Inflammatory macrophage treated with lipopolysaccharide for 4 hours (primary cell): ENCODE measurements at places on chromosomes 13 and 19.

DNA sequence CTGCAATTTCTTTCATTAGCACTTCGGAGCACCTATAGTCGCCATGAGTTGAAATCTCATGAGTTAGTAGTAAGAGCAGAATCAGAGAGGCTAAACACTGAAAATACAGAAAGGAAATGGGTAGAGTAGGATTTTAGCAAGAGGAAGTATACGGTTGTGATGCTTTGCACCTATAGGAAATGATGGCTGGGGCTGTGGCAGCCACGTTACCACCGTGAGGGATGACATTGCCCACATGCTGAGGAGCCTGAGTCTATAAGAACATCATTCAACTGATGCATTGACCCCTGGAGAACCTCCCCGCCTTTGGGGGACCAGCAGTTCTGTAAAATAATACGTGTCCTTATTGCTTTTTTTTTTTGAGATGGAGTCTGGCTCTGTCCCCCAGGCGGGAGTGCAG is 20.4 kb downstream of the FAM187B start:
- DNase-seq: no peak

GRCh38 chr13:99078017-99078771 is 100.3 kb upstream of the DOCK9 start:
- no peak for DNase-seq

DNA sequence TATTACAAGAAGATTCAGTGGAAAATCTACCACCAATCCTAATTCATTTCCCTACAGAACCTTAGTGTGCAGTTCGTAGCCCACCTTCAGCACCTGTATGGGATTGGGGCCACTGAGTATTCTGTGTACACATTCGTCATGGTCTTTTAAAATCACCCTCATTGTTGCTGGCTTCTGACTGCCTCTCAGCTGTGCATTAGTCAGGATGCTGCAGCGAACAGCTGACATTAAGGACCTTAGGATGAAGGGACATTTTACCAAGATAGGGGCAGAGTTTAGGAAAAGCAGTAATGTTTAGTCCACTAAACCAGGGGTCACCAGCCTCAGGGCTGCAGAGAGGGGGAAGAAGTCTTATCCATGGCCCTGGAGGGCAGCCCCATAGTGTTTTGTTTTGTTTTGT is 176.5 kb downstream of the COL4A1 start:
- DNase-seq: no peak

DNA sequence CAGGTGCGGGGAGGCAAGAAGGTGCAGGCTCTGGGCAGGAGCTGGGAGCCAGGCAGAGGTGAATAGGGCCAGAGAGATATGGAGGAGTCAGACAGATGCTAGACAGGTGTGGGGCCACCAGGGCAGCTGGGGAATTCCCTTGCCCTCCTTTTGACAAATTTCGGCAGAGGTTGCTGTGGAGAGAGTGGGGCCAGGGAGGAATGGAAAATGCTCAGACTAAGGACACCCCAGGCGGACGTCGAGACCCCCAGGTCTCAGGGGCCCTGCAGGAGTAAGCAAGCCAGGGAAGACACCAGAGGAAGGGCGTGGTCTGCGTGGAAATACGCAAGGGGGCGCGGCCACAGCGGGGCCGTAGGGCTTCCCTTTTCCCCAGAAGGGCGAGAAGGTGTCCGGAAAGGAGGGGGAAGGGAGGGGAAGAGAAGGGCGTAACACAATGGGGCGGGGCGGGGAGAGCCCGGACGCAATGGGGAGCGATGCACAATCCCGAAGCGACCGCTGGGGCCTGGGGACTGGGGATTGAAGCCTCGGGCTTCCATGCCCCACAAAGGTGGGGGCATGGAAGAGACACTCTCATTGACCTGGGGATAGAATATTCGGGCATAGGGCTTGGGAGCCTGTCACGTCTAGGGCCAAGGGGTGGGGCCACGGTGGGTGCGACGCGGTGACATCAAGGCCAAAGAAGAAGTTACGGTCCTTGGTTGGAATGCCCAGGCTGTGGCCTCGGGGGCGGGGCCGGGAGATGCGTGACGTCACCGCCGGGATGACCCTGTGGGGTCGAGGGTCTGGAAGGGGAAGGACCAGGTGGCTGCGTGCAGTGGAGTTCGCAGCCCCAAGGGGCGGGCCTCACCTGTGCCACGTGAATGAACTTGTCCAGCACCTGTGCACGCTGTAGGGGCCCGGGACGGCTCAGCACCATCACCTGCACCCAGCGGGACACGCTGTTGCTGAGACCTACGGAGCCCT is 8.2 kb downstream of the RASGRP4 start:
- peak; percentile 92 for DNase-seq

GRCh38 chr13:28204690-28205443 is 66.5 kb downstream of the PAN3 start:
- peak; percentile 14 for DNase-seq

DNA sequence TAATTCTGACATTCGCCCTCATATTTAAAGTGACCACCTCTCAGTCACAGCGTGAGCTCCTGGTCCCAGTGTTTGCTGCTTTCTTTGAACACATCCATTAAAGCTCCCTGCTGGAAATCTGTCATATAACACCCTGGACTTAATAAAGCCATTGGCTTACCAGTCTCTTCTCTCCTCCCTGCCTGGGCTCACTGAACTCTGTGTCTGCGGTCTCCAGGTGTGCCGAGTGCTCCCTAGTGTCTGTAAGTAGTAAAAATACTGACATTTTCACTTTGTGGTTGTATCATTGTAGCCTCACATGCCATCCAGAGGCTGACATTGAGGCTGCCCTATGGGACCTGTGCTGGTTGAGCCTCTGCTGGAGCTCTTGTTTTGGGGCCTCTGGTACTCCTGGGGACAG is 2.6 kb upstream of the PSG11 start:
- DNase-seq: no peak

DNA sequence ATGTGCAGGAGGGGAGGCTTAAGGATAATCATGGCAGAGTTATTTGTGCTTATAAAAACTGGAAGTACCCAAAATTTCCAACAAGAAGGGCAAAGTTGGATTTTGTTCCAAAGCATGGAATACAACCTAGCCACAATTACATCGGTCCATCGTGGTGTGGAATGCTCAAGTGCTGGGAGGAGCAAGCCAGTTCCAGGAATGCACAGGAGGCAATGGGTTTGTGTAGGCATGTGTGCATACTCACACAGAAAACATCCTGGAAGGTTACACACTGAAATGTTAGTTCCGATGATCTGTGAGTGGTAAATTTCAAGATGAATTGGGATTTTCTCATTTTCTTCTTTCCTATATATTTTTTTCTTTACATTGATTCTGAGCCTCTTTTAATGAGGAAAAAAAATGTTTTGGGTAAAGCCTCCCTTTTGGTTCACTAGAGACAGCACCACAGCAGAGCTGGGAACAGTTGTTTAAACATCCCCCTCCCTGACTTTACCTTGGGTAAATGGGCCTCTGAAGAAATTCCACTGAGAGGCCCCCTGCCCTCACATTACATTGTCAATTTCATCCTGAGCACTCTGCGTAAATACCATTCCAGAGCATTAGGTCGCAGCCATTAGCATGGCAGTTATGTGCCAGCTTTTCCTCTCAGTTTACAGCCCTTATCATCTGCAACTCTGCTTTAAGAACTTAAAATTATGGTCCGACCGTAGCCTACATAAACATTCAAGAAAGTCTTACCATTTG is 122.0 kb downstream of the UQCRFS1 start:
- no peak for DNase-seq

- DNase-seq: no peak
Measured at GRCh38 chr13:56907766-56908165, 233.0 kb upstream of the PRR20A start.

DNA sequence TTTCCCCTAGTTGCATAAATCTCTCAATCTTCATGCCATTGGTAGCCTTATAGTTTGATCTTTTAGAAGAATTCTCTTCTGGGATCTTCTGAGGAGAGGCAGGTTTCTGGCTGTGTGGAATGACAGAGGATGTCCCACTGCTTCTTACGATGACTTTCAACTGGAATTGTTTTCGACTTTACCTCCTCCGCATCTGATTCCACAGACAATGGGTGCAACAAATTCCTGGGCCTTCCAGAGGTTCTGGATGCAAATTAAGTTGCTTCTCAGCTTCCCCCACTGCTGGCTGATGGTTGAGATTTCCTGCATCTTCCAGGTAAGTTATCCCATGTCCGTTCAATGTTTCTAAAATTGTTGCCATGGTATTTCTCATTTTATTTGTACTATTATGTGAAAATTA is 142.3 kb upstream of the TSC22D1 start:
- DNase-seq: no peak

DNA sequence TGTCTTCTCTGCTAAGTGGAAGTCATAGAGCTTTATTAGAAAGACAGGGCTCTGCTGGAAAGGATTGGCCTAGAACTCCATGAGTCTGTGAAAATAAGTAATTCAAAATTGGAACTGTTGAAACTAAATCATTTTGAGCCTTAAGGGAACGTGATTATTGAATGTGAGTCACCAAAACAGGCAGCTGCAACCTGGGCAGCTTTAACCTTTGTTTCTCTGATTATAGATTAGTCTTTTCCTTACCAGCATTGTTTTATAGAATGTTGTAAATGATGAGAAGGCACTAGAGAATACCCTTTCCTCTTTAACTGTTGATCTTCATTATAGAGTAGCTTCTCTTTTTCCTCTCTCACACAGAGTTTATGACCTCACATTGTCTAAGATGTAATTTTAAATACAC is 638.8 kb upstream of the SLITRK6 start:
- DNase-seq: no peak

DNA sequence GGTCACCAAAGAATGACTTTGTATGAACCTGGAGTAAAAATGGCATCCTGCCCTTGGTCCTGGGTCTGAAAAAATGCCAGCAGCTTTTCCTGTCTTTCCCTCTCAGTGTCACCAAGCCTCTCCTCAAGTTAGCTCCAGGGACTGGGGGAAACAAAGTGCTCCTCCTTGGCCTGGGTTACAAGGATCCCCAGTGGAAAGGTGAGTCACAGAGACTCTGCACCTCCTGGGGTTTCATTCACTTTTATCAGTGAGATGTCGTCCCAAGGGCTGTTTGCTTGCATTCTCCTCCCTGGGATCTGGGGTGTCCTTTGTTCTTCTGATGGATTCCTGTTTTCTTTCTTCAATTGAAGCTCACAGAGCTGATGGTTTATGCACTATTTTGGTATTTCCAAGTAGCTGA is 93.2 kb upstream of the CSNK1A1L start:
- no peak for DNase-seq

GRCh38 chr13:52862358-52863206 is 14.1 kb upstream of the PCDH8 start:
- DNase-seq: peak; percentile 17

DNA sequence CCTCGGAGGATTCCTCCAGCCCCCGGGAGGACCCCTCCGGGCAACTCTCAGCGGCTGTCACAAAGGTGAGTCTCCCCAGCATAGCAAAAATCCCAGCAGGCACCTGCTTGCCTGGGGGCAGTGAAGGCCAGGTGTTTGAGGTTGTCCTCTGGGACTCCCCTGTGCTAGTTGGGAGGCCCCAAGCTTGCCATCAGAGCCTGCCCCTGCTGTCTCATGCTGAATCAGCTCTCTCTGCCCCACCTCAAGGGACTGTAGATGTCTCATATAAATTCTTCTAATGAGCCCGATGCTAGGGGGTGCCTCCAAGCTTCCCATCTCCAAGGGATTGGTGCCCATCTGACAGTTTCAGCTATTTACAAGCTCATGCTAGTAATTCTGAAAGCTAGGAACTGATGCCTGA is 53.6 kb downstream of the NWD1 start:
- no peak for DNase-seq

DNA sequence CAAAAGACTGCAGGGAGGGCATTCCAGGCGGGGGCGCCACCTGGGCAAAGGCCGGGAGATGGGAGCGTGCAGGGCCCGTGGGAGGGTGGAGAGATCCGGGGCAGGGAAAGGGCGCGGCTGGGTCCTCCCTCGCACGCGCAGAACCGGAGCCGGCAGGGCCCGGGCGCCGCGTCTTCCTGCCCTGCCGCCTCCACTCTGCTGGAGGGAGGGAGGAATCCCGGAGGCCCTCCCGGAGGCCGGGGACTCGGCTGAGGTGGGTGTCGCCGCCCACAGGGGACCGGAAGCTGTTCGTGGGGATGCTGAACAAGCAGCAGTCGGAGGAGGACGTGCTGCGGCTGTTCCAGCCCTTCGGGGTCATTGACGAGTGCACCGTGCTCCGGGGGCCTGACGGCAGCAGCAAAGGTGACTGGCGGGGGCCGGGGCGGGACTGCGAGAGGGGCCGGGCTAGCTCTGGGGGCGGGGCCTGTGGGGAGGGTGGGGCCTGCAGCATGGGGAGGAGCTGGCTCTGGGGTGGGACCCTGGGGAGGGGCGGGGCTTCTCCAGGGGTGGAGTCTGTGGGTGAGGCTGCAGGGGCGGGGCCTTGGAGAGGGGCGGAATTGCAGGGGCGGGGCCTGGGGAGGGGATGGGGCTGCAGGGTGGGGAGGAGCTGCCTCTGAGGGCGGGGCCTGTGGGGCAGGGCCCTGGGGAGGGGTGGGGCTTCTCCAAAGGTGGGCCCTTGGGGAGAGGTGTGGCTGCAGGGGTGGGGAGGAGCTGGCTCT is 51.3 kb downstream of the CELF5 start:
- DNase-seq: peak; percentile 67

DNA sequence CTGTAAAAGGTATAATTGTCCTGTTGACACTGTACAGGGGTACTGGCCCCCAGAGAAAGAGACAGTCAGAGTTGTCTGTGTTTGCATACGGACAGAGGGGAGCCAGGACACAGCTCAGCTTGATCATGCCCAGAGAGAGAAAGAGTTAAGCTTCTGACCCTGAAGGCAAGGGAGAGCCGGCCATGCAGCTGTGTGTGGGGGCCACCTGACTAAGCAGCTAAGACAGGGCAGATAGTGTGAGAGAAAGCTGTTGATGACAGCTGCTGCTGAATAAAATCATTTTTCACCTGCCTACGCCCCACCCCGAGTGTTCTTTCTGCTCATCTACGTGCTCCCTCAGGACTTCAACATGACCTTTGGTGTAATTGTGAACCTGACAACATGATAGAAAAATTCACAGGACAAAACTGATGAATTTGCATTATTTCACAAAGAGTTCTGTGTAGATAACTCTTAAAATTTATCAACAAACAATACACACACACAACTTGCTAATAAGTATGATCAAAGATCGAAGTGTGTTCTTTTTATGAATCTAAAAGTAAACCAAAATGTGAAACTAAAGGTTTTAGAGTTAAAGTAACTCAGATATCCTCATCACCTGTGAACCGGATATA is 1294.3 kb upstream of the ATXN8OS start:
- DNase-seq: no peak

GRCh38 chr13:87671753-87672605 is 808 bp downstream of the SLITRK5 start:
- no peak for DNase-seq

GRCh38 chr13:31072041-31072440 is 89.7 kb downstream of the HSPH1 start:
- no peak for DNase-seq

DNA sequence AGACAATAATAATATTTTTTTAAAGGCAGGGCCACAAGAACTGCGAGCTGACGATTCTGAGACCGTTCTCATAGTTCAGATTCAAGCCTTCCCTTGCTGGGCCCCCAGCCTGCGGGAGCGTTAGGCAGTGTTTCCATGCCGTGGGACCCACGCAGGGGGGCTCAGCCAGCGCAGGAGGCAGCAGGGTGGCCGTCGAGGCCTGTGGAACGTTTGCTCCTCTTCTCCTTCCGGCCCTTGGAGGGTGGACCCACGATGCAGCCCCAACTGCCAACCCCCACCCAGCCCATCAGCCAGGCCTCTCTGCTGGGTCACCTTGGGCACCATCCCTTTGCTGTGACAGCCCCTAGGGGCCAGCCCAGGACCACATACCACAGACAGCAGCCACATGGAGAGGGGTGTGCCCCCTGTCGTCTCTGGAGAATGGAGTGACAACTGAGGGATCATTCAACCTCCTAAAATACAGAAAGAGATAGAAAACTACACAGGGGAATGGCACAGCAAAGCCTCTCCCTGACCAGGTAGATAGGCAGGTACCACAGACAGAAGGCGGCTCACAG is 46.8 kb downstream of the PDCD5 start:
- DNase-seq: no peak

- DNase-seq: peak; percentile 39
Measured at GRCh38 chr13:46896341-46897137, at the start of gene HTR2A. TSS of gene HTR2A (minus strand) at chr13:46897053. CDS start at chr13:46895906, 1,147 bp downstream.
